Ovary (tissue), 10 donors: ENCODE measurements at places on chromosomes 1 and 21.

DNA sequence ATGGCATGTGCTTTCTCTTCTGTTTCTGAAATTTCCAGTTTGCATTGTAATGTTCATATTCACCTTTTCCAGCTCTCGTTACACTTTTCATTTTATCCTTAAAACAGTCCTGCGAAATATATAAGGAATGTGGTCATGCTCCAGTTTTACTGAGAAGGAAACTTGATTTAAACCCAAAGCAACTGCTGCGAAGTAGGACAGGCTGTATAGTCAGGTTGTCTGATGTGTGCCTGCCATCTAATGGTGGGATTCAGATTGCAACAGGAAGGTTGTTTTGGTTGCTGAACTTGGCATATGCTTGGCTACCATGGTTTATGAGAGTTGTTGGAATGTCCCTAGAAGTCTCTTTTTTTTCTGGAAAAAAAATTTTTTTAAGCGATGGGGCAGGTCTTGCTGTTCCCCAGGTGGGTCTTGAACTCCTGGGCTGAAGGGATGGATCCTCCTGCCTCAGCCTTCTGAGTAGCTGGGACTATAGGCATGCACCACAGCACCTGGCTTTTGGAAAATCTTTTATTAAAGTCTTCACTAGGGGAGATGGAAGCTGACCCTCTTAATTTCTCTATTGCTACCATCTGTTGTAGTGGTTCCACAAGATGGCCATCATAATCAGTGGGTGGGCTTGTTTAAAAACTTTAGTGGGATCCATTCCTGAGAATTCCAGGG is 86.9 kb downstream of the UCK2 start:
- H3K27ac ChIP-seq = no peak overlapping the region
- H3K4me3 ChIP-seq = no peak overlapping the region
- no peaks in the 10 kb centered on the region for H3K36me3 ChIP-seq
- H3K27me3 ChIP-seq = no peaks in the 10 kb centered on the region

- H3K4me1 ChIP-seq = no peaks in the 10 kb centered on the region
- H3K4me3 ChIP-seq = no peak overlapping the region
- H3K36me3 ChIP-seq = no peaks in the 10 kb centered on the region
- H3K27me3 ChIP-seq = no peaks in the 10 kb centered on the region
- no peak for DNase-seq
- no peak overlapping the region for H3K27ac ChIP-seq
These were observed 89.2 kb upstream of the COL6A1 start for GRCh38 chr21:45892156-45892915.

DNA sequence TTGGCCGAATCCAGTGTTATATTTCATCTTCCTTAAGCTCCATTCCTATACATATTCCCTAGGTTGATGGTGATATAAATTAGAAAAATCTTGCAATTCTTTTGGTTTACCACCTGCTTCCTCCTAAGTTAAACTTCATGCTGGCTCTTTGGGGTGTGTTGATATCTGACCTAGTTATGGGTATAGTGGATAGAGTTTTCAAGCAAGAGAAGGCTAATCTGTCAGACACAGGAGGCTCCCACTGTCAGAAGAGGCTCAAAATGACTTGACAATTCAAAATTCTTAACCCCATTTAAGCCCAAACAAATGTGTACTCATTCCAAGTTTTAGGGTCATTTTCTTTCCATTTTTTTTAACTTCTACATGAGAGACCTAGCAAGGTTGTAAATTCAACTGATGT is 8.5 kb upstream of the SLC35D1 start:
- no peaks in the 10 kb centered on the region for H3K4me1 ChIP-seq
- DNase-seq = no peak
- H3K4me3 ChIP-seq = no peak overlapping the region
- H3K27ac ChIP-seq = no peak overlapping the region

DNA sequence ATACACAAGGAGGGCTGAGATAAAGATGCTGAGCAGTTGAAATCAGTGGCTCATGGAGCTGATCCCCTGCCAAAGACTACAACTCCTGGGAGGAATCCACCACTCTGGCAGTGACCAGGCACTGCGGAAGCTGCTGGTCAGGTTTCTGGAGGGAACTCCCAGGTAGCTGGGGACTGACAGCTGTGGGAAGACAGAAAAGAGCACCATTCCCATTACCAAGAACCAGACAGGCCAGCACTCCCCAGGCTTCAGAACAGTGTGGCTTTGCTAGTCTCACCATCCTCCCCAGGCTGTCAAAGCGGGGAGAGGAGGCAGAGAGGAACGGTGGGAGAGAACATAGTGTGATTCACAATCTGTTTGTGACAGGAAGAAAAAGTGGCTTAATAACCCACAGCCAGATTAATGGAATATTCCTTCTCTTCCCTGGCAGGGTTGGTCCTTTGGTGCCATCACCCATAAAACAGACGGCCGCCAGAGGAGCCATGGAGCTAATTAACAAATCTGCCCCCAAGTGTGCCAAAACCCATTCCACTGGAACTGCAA is 92.1 kb downstream of the MAB21L3 start:
- no peaks in the 10 kb centered on the region for H3K36me3 ChIP-seq
- no peaks in the 10 kb centered on the region for H3K4me1 ChIP-seq
- DNase-seq = no peak

- H3K27ac ChIP-seq = no peak overlapping the region
- H3K27me3 ChIP-seq = no peaks in the 10 kb centered on the region
- no peaks in the 10 kb centered on the region for H3K4me1 ChIP-seq
- DNase-seq = no peak
- H3K4me3 ChIP-seq = no peak overlapping the region
- H3K36me3 ChIP-seq = no peaks in the 10 kb centered on the region
These were observed 311.0 kb downstream of the PTPRU start for GRCh38 chr1:29547300-29547699.
